Ovary (tissue), 10 donors: ENCODE measurements at places on chromosomes 7 and 10. TPM values are rescaled to one million over a fixed set of nuclear protein-coding genes. Genes with fewer than 3 reads are reported as not detected.

GRCh38 chr10:29982997-29983648 is 76.3 kb downstream of the JCAD start:
- DNase-seq: no peak

SDHAF3 gene
- total RNA-seq: 10.2 TPM

DNA sequence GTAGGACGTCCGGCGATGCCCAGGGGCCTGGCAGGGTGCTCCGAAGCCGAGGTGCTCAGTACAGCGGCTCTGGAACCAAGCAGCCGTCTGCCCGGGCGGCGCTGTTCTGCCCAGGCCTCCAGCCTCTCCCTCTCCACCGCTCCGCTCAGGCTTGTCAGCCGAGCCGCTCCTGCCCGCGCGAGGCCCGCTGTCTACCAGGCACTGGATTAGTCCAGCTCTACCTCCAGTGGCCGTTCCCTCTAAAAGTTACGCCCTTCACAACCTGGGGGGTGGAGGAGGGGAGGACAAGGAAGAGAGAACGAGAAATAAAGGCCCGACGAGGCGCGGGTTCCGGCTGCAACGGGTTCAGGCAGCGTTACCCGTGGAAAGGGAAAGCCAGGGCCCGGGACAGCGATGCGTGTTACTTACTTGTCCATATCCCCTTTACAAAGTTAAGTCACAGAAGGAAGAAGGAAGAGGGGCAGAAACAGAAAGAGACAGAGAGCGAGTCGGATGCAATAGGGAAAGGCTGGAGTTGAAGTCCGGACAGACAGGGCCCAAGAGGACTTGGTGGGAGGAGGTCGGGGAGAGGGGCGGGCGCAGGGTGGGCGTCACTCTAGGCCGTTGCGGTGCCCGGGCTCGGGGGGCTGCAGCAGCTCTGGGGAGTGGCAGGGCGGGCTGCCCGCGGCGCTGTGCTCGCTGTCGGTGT is 2.8 kb downstream of the SP8 start:
- no peak for DNase-seq

DNA sequence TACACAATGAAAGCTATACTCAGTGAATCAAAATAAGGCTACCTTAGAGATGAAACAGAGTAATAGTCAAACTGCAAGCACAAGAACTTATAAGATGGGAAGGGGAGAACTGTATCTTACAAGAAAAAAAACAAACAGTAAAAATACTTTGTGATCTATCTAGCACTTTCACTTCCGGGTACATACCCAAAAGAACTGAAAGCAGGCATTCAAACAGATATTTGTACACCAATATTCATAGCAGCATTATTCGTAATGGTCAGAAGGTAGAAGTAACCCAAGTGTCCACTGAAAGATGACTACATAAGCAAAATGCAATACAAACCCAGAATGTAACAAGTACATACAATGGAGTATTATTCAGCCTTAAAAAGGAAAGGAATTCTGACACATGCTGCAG is 18.0 kb downstream of the FAM204A start:
- no peak for DNase-seq

DNA sequence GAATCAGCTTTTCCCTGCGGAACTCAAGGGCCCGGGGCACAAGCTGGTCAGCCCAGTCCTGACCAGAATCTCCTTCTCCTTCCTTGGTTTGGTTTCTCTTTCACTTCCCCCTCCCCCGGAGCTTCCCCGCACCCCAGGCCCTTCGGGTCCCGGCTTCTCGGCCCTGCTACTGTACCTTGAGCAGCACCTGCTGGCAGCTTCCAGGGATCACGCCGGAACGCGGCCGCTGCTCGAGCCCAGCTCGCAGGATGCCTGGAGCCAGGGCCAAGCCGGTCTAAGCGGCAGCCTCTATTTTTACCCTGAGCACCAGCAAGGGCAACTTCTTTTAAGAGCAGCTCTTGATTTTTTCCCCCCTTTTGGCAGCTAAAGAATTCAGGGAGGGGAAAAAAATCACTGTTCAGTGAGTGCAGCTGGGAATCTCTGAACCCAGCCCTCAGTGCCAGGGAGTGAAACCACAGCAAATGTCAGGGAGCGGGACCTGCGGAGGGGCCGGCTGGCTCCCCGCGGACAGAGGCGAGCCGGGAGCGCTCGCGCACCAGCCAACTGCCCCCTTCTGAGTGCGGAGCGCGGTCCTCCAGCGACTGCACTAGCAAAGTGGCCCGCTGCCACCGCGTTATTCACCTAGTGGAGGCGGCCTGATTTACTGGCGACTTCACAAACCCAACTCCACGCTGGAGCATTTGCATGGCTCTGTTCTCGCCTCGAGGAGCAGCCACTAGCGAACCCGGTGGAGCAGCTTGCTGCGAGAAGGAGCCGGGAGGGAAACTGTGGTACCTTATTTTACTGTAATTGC is 2.4 kb upstream of the INHBA start:
- DNase-seq: peak; percentile 85

DNA sequence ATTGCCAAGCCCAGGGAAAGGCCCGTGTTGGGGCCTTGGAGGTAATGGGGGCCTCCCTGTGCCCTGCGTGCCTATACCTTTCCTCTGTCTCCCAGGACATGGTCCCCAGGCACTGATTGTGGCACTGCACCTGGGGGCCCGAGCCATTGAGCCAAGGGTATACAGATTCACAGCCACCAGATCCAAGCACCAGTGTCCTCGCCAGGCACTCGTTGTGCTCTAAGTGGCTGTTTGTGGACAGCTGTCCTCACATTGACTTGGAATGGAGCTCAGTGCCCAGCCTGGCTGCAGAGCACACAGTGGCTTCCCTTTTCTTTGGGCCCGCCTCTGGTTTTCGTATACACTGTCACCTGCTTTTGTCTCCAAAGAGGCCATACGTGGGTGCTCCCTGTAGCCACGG is 72.0 kb upstream of the BTBD16 start:
- no peak for DNase-seq

GRCh38 chr10:132900211-132900756 is 42.1 kb downstream of the CFAP46 start:
- DNase-seq: no peak

PIP4K2A gene
- 21.0 TPM for total RNA-seq

GRCh38 chr10:45058580-45058979 is 57.9 kb downstream of the ZNF22 start:
- DNase-seq: no peak

DNA sequence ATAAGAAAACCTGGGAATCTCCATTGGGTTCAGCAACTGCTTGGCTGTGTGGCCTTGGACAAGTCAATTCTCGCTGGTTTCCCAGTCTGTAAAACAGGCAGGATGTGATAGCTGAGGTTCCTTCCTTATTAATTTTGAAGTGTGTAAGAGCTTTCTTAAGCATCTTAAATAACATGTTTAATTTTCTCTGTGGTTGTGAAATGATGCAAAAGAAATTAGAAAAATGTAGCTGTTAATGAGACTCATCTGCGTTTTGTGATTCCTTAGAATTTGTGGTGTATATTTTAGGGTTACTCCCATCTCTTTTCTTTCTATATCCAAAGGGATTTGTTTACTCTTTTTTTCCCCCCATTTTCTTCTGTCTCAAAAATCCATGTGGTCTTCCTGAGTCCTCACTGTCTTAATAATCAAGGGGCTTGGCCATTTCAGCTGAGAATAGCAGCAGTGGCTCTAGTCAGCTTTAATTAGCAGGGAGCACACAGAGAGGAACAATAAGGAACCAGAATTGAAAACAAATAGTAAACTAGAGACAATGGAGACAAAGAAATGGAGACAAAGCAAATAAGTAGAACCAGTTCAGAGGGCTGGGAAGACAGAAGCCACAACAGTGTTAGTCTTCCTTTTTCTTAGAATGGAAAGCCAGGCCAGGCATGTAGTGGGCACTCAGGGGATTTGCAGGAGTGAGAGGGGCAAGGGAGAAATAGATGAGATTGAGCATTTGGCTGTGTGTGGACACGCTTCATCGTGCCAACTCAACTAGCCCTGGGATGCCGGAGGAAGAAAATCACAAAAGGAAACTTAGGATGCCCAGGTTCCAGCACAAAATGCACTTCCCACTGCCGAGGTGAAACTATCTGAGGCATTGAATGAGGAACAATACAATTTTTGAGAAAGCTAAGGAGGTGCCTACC is 93.9 kb downstream of the CHN2 start:
- no peak for DNase-seq

GRCh38 chr7:66928388-66928787 is 7.4 kb downstream of the TMEM248 start:
- DNase-seq: no peak

- DNase-seq: no peak
These were observed 2.5 kb downstream of the SLC16A9 start for GRCh38 chr10:59706851-59707797.

- no peak for DNase-seq
These were observed 97.2 kb downstream of the GLRX3 start for GRCh38 chr10:130233426-130233825.

GRCh38 chr7:138436388-138436787 is 23.7 kb upstream of the TRIM24 start:
- DNase-seq: no peak

DNA sequence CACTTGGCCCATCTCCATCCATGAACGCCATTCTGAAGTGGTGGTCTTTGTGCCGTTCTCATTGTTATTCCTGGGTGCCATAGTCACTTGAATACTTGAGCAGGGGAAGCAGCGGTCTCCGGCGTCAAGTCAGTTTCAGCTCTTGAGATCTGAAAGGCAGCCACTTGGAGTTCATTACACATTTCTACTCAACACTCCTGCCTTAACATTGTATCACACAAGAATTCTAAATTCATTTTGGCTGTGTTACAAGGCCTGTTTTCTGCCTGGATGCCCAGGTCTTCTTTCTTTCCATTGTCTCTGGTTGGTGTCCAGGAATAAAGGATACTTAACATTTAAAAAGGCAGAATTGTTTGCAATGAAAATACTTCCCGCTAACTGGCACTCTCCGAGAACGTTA is 69.0 kb upstream of the RAB11FIP2 start:
- DNase-seq: no peak

- no peak for DNase-seq
These were observed 4.9 kb downstream of the SMURF1 start for GRCh38 chr7:99139036-99139435.

DNA sequence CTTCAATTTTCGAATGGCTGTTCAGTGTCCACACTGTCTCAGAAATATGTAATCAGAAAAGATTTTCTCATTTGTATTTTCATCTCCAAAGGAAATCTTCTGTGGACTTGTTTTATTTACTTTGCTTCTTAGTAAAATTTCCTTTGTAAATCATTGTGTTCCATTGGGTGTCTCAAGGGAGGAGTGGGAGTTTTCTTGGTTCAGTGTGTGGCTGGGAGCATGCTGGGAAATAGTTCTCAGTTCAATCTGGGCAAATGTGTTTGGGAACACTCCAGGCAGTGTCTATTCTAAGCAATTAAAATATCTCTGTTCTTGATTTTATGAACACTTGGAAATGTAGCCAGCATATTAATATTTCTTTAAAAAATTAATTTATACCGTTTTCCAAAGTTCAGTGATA is 1019.8 kb downstream of the CNTNAP2 start:
- no peak for DNase-seq

DNA sequence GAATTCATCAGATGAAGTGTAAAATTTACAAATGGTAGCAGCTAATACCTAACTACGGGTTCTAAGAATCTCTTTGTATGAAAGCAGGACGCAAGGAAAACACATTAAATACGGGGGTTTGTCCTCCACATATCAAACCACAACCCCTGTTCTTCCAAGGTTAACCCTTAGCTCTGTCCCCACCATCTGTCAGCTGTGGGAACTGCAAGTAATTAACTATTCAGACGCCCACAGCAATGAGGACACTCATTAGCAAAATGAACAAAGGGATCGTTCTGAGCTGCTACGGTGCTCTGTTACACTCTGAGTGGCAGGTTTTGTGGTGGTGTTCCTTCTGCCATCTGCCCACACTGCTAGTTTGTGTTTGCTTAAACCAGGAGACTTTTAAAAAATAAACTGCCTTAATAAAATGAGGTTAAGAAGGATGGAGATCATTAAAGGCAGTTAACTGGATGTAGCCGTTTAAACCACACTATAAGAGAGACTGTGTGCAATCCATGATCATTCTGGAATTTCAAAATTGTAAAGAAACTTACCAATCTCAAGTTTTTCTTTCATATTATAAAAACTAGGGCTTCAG is 51.4 kb downstream of the C10orf67 start:
- no peak for DNase-seq

DNA sequence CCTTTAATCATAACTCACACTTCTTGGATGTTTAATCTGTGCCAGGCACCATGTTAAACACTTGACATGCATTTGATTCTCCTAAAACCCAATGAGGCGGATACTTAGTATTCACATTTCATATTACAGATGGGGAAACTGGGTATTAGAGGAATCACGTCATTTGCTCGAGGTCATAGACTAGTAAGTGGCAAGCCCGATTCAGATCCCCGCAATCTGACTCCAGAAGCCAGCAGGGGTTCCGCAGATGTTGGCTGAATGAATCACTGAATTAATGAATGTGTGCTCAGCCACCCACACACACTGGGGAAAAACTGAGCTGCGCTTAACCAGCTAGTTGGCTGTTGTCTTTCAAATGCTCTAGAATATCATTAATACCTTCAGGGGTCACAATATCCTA is 22.5 kb upstream of the ENO4 start:
- DNase-seq: no peak

- no peak for DNase-seq
These were observed 9.5 kb downstream of the C7orf25 start for GRCh38 chr7:42902331-42902730.

- DNase-seq: no peak
These were observed 66.6 kb downstream of the MINDY3 start for GRCh38 chr10:15793664-15794063.

- DNase-seq: no peak
These were observed 625.5 kb upstream of the GALNT17 start for GRCh38 chr7:70506434-70506833.

HOXA1 gene
- total RNA-seq: 0.60 TPM

GRCh38 chr10:79359816-79360498 is 12.7 kb downstream of the PPIF start:
- DNase-seq: no peak

RASSF4 gene
- total RNA-seq: 10.6 TPM
